ENCODE measurements at places on chromosomes 4 and X. TPM values are rescaled to one million over a fixed set of nuclear protein-coding genes. Genes with fewer than 3 reads are reported as not detected.
A peak's percentile ranks its signal among the peaks of the same experiment; 100 is the strongest.

- no peak for DNase-seq
Observed at GRCh38 chrX:30327762-30328161, 18.6 kb upstream of the NR0B1 start.

DNA sequence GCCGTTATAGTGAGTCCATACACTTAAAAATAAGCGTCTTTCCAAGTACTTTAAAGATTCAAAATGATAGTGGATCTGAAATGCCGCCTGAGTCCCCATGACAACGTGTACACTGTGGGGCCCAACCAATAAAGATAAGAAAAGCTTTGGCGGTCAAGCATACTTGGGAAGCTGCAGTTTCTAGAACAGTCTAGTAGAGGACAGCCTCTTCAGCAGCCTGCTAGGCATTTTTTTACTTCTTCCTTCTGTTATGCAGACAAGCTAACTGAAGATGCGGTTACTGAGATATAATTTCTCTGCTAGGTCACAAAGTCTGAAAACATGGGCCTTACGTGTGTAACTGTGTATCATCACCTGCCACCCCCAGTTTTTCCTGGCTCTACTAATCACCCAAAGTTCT is 402 bp upstream of the UPRT start:
- DNase-seq, result no peak

GRCh38 chr4:174230680-174231079 is 52.8 kb downstream of the FBXO8 start:
- DNase-seq, result no peak

- no peak for DNase-seq
Observed at GRCh38 chrX:122441451-122441850, 742.6 kb upstream of the GRIA3 start.

DNA sequence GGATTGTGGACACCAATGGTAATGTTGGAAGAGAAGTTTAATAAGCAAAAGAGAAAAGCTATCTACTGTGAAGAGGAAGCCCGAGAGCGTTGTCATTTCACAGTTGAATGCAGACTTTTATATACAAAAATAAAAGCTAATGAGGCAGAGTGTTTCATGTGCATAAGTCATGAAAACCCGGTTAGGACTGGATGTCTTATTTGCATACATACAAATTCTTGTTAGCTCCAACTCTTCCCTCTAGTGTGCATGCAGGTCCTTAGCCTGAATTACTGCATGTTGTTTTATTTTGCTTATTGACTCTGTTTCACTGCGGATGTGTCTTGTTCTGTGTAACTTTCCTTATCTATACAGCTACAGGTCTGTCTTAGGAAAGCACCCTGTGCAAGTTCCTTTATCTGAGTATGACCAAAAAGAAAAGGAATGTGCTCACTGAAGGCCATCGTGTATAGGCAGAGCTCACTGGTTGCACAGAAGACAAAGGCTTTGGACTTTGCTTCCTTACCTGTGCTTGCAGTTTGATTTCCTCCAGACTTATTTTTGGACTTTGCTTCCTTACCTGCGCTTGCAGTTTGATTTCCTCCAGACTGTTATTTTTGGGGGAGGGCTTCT is 25.1 kb upstream of the UGT2B11 start:
- DNase-seq, result no peak

GRCh38 chr4:28621591-28621990 is 1761.0 kb downstream of the STIM2 start:
- no peak for DNase-seq

- peak; percentile 41 for DNase-seq
Observed at GRCh38 chr4:88605736-88606135, 13.5 kb downstream of the HERC3 start.

DNA sequence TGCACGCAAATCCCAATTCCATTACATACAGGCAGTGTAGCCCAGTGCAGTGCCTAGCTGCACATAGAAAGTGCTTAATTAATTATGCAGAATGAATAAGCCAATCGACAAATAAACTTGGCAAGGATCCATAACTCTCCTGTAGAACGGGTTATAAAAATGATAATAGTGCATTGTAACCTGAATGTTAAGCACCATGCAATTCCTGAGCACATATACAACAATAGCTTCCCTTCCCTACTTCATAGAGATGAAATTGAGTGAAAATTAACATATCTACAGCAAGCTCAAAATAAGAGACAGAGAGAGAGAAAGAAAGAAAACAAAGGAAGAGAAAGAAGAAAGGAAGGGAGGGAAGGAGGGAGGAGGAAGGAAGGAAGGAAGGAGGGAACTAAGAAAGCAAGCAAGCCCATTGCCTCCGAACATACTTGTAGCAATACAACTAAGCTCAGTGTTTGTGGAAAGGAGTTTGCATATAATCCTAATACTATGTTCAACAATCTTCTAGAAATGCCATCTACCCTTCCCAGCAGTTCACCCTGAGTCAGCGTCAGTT is 1074.0 kb upstream of the LCORL start:
- no peak for DNase-seq

GRCh38 chr4:40202474-40202873 is 5.6 kb downstream of the RHOH start:
- no peak for DNase-seq

DNA sequence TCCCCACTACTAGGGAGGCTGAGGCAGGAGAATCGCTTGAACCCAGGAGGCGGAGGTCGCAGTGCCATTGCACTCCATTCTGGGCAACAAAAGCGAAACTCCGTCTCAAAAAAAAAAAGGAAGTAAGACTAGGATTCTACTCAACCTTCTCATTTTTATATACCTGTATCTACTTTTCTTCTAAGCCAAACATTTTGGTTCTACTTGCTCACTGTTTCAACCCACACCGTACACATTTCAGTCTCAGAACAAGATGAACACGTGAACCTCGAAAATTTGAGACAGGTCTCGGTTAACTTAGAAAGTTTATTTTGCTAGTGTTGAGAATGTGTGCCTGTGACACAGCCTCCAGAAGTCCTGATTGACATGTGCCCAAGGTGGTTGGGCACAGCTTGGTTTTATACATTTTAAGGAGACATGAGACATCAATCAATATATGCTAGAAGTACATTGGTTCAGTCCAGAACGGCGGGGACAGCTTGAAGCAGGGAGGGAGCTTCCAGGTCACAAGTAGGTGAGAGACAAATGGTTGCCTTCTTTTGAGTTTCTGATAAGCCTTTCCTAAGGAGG is 3.7 kb downstream of the ADD1 start:
- no peak for DNase-seq

GRCh38 chr4:89579771-89580170 is 257.2 kb downstream of the SNCA start:
- DNase-seq, result no peak

DNA sequence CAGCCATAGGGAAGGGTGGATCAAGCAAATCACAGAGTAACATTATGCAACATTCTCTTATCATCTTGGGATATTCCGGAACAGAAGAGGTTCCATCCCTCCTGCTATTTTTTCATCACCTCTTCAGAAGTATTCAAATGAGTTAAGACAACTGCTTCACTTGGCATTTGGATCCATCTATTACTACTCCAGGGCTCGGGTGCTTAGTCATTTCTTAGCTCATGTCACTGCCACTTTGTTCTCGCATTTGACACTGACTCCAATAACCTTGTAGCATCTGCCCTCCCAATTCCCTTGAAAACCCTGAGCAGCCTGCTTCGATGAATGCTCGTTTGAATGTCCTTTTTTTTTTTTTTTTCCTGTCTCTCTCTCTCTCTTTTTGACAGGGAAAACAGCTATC is 114.9 kb downstream of the PPARGC1A start:
- DNase-seq, result no peak

GRCh38 chr4:15341733-15342300 is 86.0 kb upstream of the C1QTNF7 start:
- no peak for DNase-seq

GRCh38 chr4:185536411-185536709 is 1.1 kb upstream of the PDLIM3 start:
- DNase-seq, result no peak

GRCh38 chr4:99754756-99755155 is 61.9 kb upstream of the DAPP1 start:
- DNase-seq, result no peak

DNA sequence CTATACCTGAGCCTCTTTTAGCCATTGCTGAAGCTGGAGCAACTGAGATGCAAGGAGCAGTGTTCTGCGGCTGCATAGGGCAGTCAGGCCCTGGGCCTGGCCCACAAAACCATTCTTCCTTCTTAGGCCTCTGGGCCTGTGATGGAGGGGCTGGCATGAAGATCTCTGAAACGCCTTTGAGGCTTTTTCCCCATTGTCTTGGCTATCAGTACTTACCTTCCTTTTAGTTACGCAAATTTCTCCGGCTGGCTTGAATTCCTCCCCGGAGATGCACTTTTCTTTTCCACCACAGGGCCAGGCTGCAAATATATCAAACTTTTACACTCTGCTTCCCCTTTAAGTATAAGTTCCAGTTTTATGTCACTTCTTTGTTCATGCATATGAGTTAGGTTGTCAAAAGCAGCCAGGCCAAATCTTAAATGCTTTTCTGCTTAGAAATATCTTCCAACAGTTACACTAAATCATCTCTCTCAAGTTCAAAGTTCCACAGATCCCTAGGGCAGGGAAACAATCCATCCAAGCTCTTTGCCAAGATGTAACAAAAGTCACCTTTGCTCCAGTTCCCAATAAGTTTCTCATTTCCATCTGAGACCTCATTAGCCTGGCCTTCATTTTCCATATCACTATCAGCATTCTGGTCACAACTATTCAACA is 194.4 kb upstream of the PCDH7 start:
- no peak for DNase-seq

DNA sequence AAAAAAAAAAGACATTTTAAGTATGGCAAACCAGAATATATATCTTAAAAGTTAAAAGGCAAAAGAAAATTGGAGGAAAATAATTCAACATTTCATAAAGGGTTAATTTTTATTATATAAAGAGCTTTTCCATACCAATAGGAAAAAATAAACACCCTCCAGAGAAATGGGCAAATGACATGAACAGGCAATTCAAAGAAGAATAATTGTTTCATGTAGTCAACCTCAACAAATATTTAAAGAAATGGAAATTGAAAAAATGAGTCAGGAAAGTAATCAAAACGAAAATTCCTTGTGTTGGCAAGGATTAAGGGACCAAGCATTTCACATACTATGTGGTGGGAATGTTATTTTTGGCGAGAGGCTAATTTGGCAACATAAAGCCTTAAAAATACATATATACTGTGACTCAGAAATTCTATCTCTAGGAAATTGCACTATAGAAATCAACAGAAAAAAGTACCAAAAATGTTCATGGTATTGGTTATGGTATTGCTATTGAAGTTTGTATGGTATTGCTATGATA is 87.6 kb downstream of the HAUS3 start:
- DNase-seq, result no peak

DNA sequence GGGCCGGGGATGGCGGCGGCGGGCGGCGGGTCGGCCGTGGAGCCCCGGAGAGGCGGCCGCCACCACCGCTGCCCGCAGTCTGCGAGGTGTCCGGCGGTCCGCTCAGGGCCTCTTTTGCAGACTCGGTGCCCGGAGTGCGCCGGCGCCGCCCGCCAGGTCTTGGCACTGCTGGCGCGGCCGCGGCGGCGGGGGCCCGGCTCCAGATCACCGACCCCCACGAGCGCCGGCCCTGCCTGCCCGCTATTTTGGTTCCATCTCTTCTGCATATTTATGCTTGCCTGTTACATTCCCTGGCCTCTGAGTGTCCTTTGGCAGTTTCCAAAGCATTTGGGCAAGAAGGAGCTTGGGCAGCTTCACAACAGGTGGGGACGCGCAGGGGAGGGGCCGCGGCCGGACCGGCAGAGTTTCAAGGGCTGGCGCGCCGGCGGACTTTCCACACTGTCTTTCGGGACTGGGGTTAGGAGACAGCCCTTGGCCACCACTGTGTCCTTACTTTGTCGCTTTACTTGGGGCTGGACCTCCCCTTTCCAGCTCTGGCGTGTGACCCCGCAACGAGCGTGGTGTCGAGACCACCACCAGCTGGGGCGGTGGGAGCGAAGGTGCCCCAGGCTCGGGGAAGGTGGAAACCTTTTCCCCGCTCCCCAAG is 668 bp upstream of the TAPT1 start:
- DNase-seq, result no peak

- no peak for DNase-seq
Observed at GRCh38 chrX:13120017-13120416, 75.6 kb upstream of the FAM9C start.

- DNase-seq, result no peak
Observed at GRCh38 chr4:36260731-36261130, 16.4 kb upstream of the ARAP2 start.

- no peak for DNase-seq
Observed at GRCh38 chr4:32037399-32037798, 1317.2 kb downstream of the PCDH7 start.

DNA sequence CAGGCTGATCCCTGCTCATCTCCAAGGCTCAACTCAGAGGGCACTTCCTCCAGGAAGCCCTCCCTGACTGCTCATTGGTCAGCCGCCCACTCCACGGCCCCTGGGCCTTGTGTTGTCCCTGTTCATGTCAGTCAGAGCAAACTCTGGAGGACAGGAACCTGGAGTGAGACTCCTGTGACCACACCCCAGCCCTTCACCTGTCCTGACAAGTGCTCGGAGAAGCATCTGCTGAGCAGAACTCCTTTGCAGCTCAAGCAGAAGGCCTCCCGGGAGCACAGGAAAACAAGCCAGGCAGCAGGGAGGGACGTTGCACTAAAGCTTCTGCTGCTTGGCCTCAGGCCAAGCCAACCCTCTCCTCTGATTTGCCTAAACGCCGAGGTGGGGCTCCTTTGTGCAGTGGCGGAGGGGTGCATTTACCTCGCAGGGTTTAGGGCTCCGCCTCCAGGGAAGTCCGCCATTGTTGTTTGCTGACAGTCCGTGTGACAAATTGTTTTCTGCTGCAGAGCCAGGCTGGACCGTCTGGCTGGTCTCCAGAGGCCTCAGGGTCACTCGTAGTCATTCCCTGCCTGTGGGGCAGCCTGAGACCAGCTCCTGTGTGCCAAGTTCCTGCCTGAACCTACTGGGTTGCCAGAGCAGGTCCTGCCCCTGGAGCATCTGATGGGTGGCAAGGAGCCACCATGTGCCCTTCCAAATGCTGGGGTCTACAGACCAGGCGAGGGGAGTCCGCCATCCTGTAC is 61.8 kb downstream of the C4orf50 start:
- no peak for DNase-seq

- no peak for DNase-seq
Observed at GRCh38 chrX:41602816-41603345, 85.9 kb upstream of the GPR34 start.

MND1 gene
- polyA plus RNA-seq, result 0.34 TPM

RAB33A gene
- polyA plus RNA-seq, result 5.6 TPM

MPC1L gene
- not detected for polyA plus RNA-seq

CYTL1 gene
- not detected for polyA plus RNA-seq

PDE6B gene
- polyA plus RNA-seq, result 15.3 TPM

TMEM128 gene
- 40.2 TPM for polyA plus RNA-seq

CXCL5 gene
- polyA plus RNA-seq, result not detected

RADX gene
- 2.4 TPM for polyA plus RNA-seq
